Activated CD4-positive, alpha-beta memory T cell treated with anti-CD3 and anti-CD28 coated beads for 36 hours (primary cell): ENCODE measurements at places on chromosomes 11 and 22. TPM values are rescaled to one million over a fixed set of nuclear protein-coding genes. Genes with fewer than 3 reads are reported as not detected.

The UNC93B1 gene
- total RNA-seq: 20.0 TPM

GRCh38 chr11:44964526-44965209 lies 14.0 kb upstream of the TP53I11 start:
- no peak overlapping the region for H3K4me3 ChIP-seq
- no peaks in the 10 kb centered on the region for H3K4me1 ChIP-seq
- H3K27me3 ChIP-seq: no peaks in the 10 kb centered on the region
- H3K36me3 ChIP-seq: no peaks in the 10 kb centered on the region

The TMEM191B gene
- total RNA-seq: 1.8 TPM

- H3K4me1 ChIP-seq: peaks cover 57% of the 10 kb centered on the region
- H3K36me3 ChIP-seq: peaks cover 18% of the 10 kb centered on the region
- peak overlapping the region; percentile 65 for H3K27ac ChIP-seq
Measured at GRCh38 chr11:65525546-65526480, 930 bp downstream of the SCYL1 start.

The ROBO4 gene
- not detected for total RNA-seq

The BTG4 gene
- not detected for total RNA-seq
